D341Med (cell line): ENCODE measurements at places on chromosomes 7 and 10.

DNA sequence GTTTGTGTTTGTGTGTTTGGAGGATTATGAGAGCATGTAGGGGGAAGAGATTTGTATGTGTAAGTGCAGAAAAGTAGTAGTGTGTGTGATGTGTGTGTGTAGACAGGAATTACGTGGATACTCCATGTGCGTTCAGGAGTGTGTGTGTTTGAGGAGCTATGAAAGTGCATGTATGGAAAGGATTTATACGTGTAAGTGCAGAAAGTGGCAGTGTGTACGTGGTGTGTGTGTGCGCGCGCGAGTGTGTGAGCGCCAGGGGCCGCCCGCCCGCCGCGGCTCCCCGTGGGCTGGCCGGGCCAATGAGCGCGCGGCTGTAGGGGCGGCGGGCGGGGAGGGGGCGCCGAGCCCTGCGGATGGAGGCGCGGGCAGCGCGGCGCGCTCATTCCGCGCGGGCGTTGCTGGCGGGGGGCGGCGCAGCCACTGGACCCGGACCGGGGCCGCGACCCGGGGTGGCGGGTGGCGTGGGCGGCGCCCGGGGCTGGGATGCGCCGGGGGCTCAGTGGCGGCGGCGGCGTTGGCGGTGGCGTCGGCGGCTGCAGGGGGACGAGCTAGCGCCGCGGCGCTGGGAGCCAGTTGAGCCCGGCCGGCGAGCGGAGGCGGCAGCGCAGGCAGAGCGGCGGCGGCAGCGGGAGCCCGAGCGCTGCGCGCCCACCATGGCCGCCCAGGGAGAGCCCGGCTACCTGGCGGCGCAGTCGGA, at the start of gene BICC1:
Gene BICC1, plus strand, starts transcription at position 382 of the 697 bp plus-strand sequence. Its CDS starts 272 bp downstream, at position 654.
- DNase-seq: peak; percentile 96

DNA sequence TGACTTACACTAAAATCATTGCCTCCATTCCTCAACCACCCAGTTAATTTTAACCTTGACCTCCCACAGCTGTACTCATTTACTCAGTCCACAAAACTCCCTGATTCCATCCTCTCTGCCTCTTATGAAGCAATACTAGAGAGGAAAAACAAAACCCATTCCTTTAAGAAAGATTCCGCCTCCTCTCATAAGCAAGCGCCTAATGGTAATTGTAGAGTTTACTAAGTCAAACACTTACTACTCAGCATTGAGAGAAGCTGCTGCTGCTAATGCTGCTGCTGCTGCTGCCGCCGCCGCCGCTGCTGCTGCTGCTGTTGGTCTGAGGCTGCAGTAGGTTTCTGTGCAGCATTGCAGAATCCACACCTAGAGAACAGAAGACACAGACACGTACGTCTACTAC, 2.1 kb upstream of the ADD3 start:
- no peak for DNase-seq

GRCh38 chr10:11317936-11318670, 293.3 kb downstream of the USP6NL start:
- DNase-seq: no peak

GRCh38 chr7:133696056-133696455, 431.1 kb upstream of the LRGUK start:
- DNase-seq: no peak

GRCh38 chr7:2032876-2033407, 199.8 kb downstream of the MAD1L1 start:
- DNase-seq: no peak

DNA sequence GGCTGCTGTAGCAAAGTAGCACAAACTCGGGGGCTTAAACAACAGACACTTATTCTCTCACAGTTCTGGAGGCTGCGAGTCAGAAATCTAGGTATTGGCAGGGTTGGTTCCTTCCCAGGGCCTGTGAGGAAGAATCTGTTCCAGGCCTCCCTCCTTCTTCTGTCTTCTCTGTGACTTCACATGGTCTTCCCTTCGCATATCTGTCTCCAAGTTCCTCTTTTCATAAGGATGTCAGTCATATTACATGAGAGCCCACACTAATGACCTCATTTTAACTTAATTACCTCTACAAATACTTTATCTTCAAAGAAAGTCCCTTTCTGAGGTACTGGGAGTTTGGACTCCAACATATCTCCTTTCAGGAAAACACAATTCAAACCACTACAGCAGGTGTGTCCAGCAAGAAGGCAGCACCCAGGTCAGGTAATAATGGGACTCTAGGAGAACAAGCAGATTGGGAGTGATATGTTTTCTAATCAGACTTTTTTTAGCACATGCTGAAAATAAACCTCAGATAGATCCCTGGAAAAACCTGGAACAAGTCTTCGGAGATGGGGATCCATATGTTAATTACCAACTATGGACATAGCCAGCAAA, 11.7 kb downstream of the CREB5 start:
- no peak for DNase-seq

DNA sequence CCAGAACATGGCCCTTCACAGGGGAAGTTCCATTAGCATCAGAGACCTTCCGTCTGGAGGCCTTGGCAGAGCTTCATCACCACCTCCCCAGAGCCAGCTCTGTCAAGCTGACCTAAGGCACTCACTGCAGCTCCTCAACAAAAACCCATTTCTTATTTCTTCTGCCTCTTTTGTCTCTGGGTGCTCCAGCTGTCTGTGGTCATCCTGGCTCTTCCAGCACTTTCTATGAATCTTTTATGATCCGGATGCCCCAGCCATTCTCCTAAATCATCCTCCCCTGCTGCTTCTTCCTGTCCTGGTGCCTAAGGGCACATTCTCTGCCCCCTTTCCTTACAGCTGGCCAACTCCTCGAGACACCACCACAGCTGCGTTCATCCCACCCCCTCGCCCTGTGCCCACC, 171.7 kb upstream of the INSYN2A start:
- DNase-seq: no peak

DNA sequence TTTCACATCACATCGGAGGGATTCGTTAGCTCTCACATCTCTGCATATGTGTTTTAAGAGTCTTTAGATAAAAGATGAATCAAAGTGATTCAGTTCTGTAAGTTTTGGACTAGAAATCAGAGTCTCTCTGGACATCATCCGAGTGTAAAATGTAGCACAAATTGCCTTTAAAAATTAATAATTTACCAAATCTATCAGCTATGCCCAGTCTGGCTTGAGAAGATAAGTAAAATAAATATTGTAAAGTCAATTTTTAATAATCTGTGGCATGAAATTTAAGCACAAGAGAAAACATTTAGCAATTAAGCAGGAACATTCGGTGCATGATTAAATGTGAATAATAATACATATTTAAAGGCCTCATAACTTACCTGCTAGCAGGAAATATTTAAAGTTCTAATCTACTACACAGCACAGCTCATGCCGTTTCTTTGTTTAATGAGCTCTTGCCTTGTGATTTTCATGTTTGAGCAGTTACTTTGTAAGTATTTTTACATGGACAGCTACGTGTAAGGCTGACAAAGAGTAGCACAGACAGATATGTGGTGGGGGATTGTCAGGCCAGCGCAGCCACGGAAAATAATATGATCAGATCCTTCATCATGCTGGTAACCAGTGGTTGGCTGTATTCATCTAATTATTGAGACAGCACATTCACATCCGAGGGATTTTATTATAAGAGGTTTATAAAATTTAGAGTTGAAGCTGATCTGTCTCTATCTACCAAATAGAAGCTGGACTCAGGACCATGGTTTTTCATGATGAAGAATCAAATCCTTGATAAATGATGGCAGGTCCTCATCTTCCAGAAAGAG, 317.3 kb downstream of the ADARB2 start:
- no peak for DNase-seq

GRCh38 chr10:61175316-61175715, 231.3 kb upstream of the RHOBTB1 start:
- no peak for DNase-seq

DNA sequence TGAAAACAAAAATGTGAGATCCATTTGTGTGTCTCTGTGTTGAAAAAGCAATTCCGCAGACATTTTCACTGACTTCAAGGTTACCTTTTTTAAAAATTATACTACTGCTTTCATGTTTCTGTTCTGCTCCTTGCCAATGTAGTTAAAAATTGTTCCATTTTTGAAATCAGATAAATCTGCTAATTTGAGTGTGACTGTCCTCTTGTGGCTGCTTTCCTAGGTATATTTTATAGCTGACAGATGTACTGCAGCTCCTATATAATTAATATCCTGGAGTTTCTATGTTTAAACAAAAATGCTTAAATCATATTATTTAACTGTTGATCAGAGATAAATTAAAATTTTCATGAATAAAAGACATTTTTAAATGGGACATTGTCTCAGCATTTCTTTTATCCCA, 177.6 kb upstream of the LRRTM3 start:
- DNase-seq: no peak

DNA sequence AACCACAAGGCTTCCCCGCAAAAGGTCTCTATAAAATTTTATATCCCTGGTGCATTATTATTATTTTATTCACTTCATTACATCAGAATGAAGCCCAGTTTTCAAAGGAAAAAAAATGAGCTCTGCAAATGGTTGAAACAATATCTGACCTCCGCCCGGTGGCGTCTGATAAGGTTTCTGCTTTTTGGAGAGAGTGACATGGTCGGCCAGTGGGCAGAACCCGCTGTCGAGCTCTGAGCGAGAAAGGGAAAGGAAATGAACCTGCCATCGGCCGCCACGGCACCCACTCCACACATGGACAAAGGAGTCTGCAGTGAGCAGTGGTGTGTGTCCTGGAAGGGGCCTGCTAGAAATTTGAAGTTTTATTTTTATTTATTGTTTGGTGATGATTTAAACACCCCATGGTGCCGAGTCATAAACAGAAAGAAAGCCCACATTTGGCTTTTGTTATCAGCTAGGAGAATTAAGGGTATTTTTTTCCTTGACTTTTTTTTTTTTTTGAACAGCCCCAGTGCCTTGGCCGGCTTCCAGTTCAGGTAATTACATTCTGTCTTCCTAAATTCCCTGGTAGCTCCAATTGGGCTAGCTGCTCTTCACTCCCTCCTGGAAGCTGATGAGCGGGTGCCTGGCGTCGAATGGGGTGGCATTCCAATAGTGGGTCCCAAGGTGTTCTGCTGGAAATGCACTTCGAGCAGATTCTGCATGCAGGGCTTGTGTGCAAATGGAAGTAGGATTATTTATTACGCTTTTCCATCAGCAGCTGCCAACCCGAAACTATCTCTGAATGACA, 149.4 kb upstream of the MKI67 start:
- DNase-seq: no peak

DNA sequence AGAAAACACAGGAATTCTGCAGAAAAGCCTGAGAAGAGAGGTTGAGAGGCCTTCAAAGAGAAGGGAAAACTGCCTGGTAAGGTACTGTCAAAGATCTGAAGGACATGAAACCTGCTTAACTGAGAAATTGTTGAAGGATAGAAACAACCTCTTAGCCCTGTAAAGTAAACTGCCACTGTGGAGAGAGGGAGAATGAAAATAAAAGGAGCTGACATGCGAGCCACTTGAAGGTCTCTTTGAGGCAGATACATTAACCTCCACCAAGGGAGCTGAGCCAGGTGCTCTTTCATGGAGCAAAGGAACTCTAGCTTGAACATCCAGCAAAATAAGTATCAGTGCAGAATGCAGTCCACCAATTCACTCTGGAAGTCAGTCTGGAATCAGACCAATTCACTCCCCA, 108.8 kb upstream of the FEZF1 start:
- DNase-seq: no peak

GRCh38 chr10:90461437-90462155, 396.2 kb downstream of the HTR7 start:
- DNase-seq: no peak

DNA sequence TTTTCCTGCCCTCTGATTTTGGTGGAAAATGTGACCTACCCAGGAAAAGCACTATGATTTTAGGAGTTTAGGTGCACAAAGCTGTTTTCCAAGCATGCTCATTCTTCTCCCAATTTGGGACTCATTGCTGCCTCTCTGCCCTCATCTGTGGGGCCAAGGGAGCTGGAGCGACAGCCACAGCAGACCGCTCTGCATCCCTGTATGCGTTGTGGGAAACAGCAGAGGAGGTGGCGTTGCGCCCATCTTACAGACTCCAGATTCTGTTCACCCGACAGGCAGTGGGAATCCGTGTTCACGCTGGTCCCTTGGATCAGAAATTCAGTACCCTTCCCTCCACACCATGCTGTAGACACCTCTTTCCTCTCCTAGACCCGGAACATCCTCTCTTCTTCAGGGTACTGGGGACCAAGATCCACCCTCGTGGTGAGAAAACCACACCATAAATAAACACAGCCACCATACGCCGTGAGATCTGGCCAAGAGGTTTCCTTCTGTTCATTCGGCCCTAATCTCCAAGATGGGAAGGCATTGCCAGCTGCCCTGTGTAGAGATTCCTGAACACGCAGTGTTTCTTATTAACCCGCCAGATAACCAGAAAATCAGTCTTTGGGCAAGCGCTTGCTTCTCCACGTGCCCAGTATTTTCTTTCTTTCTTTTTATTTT, 87.9 kb downstream of the CUX1 start:
- DNase-seq: no peak
